Stimulated activated CD8-positive, alpha-beta memory T cell treated with anti-CD3 and anti-CD28 coated beads, Interleukin-7, amount 100 ng/mL, for 24 hours (primary cell): ENCODE measurements at places on chromosomes 11 and 22.

DNA sequence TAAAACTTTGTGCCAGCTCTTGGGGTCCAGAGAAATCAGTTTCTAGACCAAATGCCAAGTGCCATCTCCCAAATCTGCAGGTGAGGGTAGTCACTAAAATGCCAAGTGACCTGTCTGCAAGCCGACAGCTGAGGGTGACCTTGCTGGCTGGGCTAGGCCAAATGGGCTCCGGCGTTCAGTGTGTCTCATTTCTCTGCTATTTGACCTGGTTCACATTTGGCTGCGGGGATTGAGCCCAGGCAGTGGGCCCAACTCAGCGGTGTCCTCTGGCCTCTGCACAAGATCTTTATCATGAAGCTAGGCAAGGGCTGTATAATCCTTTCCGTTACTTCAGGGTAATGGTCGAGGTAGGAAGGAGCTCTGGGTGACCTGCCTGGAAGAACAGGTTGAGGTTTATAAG, 87.5 kb downstream of the SNX19 start:
- no peak for DNase-seq

- DNase-seq: peak; percentile 26
Observed at GRCh38 chr11:57649826-57650738, at the start of gene YPEL4. Gene YPEL4, minus strand, starts transcription at chr11:57649912. Its CDS starts 2,805 bp downstream, at chr11:57647107.

GRCh38 chr11:14886513-14886912, 5.5 kb downstream of the CYP2R1 start:
- no peak for DNase-seq

DNA sequence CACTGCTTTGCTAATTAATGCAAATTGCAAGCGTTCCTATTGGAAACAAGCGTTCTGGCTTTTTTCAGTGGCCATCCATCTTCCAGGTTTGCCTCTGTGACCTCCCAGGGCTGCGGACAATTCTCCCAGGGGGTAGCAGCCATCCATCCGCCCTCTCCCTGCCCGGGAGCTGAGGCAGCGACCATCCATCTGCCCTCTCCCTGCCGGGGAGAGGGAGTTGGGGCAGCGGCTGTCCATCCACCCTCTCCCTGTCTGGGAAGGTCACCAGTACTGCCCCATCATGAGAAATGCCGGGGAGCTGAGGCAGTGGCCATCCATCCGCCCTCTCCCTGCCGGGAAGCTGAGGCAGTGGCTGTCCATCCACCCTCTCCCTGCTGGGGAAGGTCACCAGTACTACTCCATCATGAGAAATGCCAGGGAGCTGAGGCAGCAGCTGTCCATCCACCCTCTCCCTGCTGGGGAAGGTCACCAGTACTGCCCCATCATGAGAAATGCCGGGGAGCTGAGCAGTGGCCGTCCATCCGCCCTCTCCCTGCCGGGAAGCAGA, 394.7 kb downstream of the BRD1 start:
- DNase-seq: no peak

GRCh38 chr11:44279483-44279882, 30.5 kb downstream of the ALX4 start:
- DNase-seq: no peak
